Activated T-helper 1 cell treated with Interleukin-2 at 50 U/mL for 16 hours (primary cell): ENCODE measurements at places on chromosomes 3 and 15.

GRCh38 chr3:154758109-154758868 lies 321.8 kb upstream of the MME start:
- no peak for DNase-seq

GRCh38 chr3:78718707-78719106 lies 1049.1 kb downstream of the ROBO1 start:
- no peak for DNase-seq

DNA sequence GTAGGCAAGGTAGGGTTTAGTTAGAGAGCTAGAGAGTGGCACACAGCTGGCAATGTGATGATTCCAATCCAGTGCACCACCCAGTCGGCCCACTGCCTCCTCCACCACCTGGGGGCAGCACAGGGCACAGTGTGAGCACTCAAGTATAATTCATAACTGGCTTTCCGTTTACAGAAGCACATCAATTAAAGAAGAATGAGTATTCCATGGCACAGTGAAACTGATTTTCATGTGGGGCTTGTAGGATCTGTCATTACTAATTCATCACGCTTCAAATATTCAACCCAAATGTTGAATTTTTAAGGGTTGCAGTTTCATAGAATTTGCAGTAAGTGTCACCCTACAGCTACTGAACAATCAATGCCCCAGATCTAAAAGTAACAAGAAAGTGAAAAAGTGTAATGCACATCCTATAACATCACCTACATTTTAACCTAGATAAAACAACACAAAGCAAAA lies 149.9 kb downstream of the IGSF11 start:
- DNase-seq: peak; percentile 51

- no peak for DNase-seq
Observed at GRCh38 chr3:135556174-135556573, 409.4 kb upstream of the PPP2R3A start.
